NT2/D1 (cell line): ENCODE measurements at places on chromosomes 11 and 22.
A peak's percentile ranks its signal among the peaks of the same experiment; 100 is the strongest.

GRCh38 chr11:43880640-43881159 lies at the start of gene ALKBH3:
TSS of gene ALKBH3 (plus strand) at chr11:43880831. CDS start at chr11:43882653, 1,822 bp downstream.
- peak; percentile 98 for DNase-seq

DNA sequence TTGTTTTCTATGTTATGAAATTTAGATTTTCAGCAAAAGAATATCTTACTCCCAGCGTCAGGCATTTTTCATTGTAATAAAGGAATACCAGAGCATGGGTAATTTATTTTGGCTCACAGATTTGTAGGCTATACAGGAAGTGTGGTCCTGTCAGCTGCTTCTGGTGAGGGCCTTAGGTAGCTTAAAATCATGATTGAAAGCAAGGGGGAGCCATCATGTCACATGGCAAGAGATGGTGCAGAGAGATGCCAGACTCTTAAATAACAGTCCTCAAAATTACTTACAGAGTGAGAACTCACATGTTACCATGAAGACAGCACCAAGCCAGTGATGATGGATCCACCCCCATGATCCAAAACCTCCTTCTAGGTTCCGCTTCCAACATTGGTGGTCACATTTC lies 825.0 kb upstream of the CHORDC1 start:
- DNase-seq: no peak

- no peak for DNase-seq
Observed at GRCh38 chr11:73944085-73944484, 6.7 kb upstream of the DNAJB13 start.

- DNase-seq: no peak
Observed at GRCh38 chr11:126438691-126439090, 83.2 kb downstream of the ST3GAL4 start.

DNA sequence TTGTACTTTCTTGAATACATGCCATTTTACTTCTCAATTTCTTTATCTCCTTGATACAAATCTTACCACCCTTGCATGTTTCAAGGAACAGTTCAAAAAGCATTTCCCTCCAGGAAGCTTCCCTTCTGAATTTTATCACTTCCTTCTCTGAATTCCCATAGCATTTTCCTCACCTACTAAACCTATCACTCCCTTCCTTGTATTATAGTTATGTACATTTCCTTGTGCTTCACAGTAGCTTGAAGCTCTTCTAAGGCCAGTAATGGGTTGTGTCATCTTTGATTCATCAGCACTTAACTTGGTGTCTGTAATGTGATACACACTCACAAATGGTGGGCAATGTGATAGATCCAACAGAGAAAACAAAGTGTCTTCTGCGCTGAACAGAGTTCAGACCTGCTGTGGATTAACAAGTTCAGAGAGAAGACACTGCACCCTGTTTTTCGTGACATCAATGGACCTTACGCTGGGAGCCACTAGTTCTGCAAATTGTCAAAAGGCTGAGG lies 127.5 kb downstream of the CCDC81 start:
- no peak for DNase-seq

DNA sequence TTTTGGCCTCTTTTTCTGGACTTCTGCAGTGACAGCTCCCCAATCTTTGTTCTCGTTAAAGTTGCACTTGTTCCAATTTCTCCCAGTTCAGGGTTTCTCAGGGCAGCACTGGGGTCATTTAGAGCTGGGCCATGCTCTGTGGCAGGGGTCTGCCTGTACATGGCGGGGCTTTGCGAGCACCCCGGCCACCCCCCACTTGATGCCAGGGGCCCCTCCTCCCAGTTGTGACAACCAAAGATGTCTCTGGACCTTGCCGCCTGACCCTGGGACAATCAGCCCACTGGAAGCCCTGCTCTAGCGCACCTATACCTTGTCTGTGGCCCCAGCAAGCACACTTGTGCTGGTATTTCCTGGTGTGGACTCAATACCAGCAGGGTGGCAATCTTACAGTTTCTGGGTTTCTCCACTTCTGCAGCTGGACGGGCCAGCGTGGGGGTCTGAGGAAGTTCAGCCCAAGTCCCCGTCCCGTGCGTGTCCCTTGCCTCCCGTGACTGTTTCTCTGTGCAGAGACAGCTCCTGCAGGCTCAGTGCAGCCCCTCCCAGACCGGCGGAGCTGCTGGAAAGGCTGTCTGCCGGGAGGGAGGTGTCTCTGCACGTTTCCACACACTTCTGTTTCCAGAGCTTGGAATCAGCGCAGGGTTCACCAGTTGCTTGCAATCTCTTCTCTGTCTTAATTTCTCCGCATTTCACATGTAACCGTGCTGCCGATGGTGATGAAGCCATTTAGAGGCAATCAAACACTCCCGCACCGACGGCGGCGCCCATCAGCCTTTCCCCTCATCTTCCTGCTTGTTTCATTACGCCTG lies 1328.9 kb downstream of the BRD1 start:
- DNase-seq: no peak

DNA sequence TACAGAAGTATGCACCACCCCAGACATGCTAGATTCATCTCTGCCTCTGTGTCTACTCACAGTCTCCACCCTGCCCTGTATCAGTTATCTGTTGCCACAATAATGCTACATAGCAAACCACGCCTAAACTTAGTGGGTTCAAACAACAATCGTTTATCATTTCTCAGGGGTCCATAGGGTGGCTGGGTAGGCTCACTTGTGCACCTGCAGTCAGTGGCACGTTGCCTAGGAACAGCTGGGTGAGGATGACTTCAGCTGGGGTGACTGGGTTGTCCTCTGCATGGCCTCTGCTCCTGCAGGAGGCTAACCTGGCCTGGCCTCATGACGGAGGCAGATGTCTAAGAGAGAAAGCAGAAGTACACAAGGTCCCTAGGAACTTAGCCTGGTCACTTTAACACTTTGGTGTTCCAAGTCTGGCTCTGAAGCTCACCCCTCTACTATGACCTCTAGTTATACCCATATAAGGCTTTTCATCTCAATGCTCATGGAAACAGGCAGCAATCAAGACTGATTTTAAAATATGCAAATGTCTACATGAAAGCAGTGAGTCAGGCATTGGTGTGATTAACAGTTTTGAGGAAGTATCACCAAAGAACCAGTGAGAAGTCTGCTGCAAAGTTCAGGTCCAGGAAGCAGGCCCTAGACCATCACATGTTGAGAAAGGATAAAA lies 10.7 kb downstream of the OLFML1 start:
- no peak for DNase-seq

- DNase-seq: no peak
Observed at GRCh38 chr11:16817351-16817750, 78.9 kb downstream of the C11orf58 start.

- DNase-seq: no peak
Observed at GRCh38 chr11:117420143-117420485, 92.5 kb downstream of the CEP164 start.

DNA sequence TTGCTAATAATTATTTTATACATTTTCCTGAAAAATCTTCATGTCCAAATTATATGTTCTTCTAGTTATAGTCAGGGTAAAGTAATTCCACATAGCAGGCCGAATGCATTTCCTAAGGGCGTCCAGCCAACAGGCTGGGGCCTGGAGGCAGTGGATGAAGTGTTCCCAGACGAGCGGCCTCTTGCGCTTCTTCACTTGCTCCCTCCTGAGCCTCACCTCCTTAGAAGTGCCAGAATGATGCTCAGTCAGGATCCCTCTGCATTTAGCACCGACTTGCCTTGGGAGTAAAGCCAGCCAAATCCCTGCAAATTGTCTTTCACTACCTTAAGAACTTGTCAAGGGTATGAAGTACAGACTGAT lies 1.5 kb downstream of the OLFML1 start:
- no peak for DNase-seq

GRCh38 chr11:117647872-117648271 lies 149.1 kb downstream of the DSCAML1 start:
- DNase-seq: no peak

DNA sequence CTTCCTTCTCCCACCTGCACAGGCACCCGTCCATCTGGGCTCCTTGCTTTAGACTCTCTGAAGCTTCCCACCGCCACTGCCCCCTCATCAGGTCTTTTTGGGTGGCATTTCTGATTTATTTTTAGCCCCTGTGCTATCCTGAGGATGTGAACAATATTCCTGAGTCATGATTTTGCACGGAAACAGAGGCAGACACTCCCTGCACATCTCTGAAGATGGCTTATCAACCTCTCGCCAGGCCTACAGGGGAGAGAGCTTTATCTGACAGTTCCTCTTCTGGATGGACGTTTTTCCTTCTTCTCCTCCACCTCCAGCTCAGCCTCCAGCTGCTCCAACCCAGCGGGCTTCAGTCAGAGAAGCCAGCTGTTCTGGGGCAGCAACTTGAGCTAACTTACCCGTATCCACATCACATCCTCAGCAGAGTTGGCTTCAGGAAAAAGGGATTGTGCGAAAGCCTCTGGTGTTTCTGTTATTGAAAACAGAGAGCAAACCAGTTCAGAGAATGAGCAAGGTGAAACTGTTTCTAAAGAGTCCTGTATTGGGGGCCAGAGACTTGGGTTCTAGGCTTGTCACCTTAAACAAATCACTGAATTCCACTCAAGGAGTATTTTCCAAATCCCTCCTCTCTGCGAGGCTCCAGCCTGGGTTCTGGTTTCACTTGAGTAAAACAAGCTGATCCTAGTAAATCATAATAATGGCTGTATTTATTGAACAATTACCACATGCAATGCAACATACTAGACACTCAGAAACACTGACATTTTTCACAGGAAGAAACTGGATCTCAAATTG lies 33.1 kb upstream of the ETS1 start:
- DNase-seq: no peak

DNA sequence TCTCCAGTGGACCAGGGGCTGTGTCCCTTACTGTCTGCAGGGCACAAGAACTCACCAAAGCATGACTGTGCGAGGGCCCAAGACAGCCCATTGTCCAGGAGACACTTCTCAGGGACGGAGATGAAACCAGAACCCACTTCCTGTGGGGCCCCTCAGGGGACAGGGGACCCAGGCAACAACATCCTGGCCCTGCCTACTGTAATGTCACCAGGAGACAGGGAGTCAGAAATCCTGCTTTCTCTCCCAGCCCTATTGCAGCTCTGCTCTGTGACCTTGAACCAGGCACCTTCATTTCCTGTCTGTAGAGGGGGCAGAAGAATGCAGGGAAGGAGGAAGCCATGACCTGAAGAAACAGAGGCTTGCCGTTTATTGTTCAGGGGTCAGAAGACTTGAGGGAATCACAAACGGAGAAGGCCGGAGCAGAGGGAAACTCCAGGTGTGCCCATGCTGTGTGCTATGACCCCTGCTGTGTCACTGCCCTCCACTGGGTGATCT lies 98.0 kb downstream of the NAT10 start:
- no peak for DNase-seq

- DNase-seq: no peak
Observed at GRCh38 chr11:114914231-114915005, 236.1 kb downstream of the NXPE2 start.

- no peak for DNase-seq
Observed at GRCh38 chr22:31327806-31328543, 18.2 kb downstream of the PATZ1 start.

DNA sequence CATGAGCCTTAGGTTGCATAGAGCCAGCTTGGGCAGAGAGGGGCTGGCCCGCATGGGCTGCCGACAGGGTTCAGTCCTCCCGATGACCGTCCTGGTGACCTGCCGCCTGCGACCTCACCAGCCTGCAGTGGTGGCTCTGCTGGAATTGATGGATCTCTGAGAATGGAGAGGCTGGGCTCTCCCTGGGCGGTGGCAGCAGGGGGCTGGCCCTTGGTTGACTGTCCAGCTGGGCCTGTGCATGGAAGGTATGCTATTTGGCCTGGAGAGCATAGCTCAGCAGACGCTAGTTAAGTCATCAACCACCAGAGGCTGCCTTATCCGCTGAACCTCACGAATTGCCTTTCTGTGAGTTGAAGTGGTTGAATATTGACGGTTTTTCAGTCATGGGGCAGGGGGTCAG lies 19.7 kb downstream of the GRAMD4 start:
- no peak for DNase-seq

GRCh38 chr22:47210686-47211085 lies 448.2 kb downstream of the TBC1D22A start:
- DNase-seq: no peak

DNA sequence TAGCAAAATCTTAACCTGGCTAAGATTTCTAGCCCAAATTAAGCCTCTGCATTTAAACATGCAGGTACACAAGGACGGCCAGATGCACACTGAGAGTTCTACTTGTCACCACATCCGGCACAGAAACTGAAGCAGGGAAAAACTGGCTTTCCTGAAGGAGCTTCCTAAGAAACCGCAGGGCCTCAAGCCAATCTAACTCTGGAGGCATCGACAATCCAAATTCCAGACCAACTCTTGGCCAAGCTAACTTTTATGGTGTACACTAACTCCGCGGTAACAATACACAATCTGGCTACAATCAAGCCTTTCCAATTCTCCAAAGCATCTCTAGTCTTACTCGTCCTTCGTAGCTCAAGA lies 1.2 kb downstream of the MSANTD2 start:
- peak; percentile 18 for DNase-seq

GRCh38 chr11:130644187-130644586 lies 195.7 kb downstream of the ADAMTS15 start:
- DNase-seq: no peak

GRCh38 chr11:58905011-58905720 lies 34.1 kb upstream of the GLYATL1 start:
- peak; percentile 47 for DNase-seq

DNA sequence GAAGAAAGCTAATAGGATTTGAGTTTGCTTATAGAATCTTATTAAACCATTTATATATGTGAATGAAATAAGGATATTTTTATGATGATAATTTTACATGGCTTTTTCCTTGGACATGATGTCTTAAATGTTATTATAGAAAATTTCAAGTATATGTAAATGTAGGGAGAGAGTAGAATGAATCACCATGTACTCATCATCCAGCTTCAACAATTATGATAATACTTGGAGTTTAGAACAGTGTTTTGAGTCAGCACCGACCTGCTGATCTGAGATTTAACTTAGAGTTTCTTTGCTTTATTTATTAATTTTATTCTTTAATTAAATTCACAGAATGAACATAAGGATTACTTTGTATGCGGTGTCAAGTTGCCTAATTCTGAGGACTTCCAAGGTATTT lies 193.5 kb downstream of the UVRAG start:
- DNase-seq: no peak

- DNase-seq: no peak
Observed at GRCh38 chr11:90840071-90840470, 617.2 kb upstream of the CHORDC1 start.

- DNase-seq: no peak
Observed at GRCh38 chr11:23143022-23143421, 282.7 kb upstream of the CCDC179 start.

- no peak for DNase-seq
Observed at GRCh38 chr11:110124605-110125004, 31.4 kb downstream of the ZC3H12C start.

DNA sequence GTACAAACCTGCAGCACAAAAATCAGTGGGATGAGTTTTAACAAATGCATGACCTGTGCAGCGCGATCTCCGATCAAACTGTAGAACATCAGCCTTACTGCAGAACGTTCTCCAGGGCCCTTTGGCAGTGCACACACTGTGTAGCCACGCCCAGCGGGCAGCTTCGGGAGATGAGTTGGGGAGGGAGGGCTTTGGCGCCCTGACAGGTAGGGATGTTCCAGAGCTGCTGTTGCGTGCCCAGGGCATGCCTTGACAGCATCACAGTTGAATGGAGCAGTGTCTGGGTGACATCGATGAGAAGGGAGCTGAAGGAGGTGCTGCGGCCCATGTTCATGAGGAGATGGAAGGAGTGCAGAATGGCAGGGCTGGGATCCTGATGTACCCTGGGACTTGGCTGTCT lies 80.2 kb downstream of the TBC1D22A start:
- DNase-seq: no peak
